ENCODE measurements at places on chromosomes 2 and 18.

- no peak for DNase-seq
Observed at GRCh38 chr2:95379371-95379831, 23.1 kb upstream of the FAHD2A start.

DNA sequence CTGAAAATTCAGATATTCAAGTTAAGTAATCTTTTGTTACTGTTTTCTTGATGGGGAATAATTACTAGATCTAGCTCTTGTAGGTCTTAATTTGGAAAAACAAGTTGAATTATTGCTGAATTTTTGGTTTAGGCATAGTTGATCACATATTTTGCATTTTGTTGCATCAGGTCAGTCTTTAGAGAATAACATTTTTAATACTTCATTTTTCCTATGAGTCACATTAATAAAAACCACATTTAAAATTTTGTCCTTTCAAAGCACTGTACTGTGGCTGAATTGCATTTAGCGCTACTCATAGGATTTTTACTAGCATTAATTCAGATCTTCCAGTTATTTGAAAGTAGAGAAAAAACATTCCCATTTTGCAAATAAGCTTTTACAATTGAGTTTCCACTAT is 23.2 kb downstream of the MAP4K4 start:
- no peak for DNase-seq

- no peak for DNase-seq
Observed at GRCh38 chr18:63686871-63687270, 15.9 kb upstream of the SERPINB11 start.

DNA sequence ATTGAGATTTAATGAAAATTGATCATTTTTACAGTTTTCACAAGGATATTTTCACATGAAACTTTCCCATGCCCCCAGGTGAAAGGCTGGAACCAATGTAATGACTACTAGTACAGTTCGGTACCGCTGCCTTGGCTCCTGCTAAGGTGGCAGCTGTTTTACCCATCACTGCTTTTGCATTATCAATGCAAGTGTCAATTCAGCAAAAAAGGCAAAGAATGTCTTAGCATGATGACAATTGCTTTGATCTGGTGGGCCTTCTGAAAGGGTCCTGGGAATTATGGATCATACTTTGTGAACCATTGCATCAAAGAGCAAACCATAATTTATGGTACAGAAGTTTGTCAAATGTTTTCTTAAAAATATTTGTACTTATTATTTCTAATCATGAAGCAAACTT is 107.2 kb downstream of the KYNU start:
- DNase-seq, result no peak

DNA sequence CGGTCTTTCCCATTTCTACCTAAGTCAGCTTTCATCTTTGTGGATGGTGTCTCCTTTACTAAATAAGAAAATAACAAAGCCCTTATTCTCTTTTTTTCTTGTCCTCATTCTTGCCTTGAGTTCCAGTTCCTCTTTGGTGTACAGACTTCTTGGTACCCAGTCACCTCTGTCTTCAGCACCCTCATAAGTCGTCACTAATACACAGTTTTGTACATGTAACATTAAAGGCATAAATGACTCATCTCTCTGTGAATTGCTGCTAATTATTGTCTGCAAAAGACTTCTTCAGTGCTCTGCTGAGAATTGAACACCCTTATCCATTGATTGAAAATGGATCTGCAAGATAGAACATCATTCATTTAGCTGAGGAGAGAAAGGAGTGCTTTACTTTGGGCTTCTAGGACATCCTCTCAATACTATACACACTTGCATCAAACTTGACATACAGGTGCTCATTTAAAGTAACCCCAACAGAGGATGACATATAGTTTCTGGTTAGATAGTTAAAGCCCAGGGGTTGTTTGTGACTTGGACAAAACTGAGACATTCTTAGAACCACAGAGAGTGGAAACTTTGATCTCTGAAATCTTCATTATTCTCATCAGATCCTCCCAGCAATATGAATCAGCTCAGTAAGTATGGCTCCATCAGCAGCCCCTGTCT is 97.0 kb downstream of the XRCC5 start:
- no peak for DNase-seq

DNA sequence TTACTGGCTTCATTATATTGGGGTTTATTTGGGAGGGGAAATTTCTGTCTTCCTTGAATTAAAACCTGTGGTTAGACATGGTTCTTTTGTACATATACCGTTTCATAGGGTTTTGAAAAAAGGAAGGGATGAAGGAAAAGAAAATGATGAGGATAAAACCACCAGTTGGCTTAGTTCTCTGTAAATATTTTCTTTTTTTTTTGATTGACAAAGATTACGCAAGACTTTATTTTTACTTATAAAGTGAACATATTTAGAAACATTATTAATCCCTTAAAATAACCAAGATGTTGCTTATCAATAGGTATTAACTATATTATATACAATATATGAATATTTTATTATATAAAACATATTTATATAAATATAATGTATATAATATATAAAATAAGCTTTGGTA is 45.1 kb upstream of the TUBA3E start:
- DNase-seq, result no peak

GRCh38 chr2:116416731-116417377 is 1397.6 kb upstream of the DDX18 start:
- no peak for DNase-seq

GRCh38 chr2:171287611-171288010 is 126.9 kb upstream of the TLK1 start:
- no peak for DNase-seq

DNA sequence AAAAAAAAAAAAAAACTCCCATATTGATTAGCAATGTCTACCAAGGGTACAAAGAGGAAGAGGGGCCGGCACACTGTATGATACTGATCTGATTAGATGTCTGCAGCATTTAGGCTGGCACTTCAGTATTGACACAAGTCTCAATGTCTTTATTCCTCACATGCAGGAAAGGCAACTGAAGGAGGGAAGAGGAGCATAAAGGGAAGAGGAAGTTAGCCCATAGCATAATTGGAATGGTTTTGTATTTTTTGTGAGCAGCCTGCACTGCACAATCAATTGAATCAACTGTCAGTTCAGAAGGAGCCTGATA is 79.0 kb downstream of the DNER start:
- no peak for DNase-seq

- DNase-seq, result no peak
Observed at GRCh38 chr2:239288237-239288636, 112.6 kb downstream of the HDAC4 start.

DNA sequence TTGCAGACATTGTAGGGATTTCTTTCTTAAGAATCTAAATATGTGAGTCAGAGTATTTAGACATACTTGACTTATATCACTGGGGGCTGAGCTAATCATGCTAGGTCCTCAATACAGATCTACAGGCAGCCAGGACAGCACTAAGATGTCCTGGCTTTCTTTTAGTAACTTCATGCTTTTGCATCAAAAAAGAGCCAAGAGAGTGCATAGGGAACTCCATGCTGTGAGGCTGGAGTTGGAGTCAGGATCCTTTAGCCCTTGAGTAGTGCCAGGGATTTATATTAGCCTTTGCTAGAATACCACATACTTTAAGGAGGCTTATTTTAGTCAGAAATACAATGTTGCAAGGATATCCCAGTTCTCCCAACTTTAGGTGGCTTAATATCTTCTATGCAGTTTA is 289.7 kb downstream of the CCDC85A start:
- no peak for DNase-seq

DNA sequence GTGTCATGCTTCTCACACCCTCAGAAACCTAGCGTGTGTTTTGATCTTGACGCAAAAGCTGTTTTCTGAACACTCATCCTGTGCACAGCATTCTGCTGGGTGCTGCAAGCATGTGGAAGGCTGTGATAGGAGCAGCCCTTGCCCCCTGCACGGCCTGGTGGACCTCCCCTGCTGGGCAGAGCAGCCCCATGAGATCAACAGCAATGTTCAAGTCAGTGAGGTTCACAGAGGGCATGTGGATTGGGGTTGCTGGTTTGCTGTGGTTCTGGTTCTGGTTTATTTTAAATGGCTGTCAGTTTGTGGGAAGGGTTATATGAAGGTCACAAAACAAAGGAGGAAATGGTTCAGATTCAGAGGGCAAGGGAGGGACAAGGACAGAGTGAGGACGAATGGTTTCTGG is 71.3 kb downstream of the SOWAHC start:
- DNase-seq, result no peak

DNA sequence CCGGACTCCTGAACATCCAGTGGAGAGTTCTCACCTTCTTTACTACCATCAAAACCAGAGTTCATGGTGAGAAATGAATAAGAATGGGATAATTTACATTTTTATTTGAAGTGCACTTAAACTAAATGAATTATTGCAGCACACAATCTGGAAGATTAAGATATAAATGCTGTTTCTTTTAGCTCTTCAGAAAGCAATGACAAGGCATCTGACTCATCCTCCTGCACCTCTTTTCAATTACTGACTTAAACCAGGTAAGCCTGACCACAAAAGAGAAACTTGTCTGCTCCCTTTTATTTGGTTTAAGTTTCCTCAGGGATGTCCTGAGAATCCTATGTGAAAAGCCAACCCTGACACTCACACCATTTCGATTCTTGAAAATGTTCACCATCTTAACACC is 720 bp upstream of the DSC2 start:
- DNase-seq, result no peak

GRCh38 chr2:174246944-174247381 is 1.4 kb downstream of the OLA1 start:
- DNase-seq, result no peak

- no peak for DNase-seq
Observed at GRCh38 chr2:28277466-28277865, 115.2 kb upstream of the FOSL2 start.

DNA sequence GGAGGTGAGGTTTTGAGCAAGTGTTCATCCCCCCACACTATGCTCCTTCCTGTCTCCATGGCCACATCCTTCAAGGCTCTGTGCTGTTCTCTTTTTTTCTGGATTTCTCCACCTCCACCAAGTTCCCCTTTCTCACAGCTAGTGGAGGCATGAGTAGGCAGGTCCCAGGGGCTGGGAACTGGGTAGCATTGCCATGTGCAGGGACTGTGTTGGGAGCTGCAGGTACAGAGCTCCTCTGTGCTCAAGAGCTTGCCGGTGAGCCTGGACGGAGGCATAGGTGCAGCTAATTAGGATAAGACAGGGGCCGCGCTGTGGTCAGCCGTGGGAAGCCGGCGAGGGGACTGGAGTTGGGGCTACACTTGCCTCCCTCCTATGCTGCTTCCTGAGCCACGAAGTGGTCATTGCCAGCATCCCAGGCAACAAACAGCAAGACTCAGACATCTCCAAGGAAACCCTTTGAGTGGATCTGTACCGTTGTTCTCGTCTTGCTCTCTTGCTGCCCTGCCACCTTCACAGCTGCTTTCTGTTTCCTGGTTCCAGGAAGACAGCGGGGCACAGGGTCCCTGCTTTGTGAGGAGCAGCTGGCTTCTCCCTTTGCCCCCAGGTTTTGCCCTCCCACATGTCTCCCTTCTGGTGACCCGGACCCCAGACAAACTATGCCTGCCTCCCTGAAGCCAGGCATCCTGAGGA is 36.9 kb downstream of the ATOH8 start:
- DNase-seq, result no peak

- DNase-seq, result no peak
Observed at GRCh38 chr2:241415196-241415595, 59.1 kb downstream of the FARP2 start.

GRCh38 chr18:29153091-29153490 is 976.2 kb upstream of the CDH2 start:
- DNase-seq, result no peak

DNA sequence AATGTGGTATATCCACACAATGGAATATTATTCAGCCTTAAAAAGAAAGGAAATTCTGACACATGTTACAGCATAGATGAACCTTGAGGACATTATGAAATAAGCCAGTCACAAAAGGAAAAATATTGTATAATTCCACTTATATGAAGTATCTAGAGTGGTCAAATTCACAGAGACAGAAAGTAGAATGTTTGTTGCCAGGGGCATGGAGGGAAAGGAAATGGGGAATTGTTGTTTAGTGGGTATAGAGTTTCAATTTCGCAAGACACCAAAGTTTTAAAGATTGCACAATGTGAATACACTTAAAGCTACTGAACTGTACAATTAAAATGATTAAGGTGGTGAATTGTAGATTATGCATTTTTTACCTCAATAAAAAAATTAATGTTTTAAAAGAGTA is 92.9 kb downstream of the TXNL1 start:
- DNase-seq, result no peak

GRCh38 chr18:8603663-8604520 is 5.3 kb upstream of the RAB12 start:
- DNase-seq, result no peak

GRCh38 chr2:16824472-16824871 is 158.8 kb upstream of the CYRIA start:
- no peak for DNase-seq

DNA sequence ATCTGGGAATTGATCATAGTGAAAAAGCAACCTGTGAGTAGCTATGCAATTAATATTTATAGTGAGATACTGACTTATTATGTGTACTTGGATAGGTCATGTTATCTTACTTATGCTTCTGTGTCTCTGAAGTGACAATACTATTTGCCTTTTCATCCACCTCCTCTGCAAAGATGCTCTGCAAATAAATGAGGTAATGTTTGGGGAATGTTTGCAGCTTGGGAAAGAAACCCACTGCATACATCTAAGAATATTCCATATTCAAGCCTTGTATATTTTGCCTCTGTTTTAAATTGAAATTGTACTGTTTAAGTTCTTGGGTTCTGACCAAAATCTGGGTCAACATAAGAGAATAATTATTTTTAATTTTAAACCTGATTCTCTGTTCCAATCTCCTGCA is 217.4 kb upstream of the DTNA start:
- no peak for DNase-seq

GRCh38 chr18:2411381-2411960 is 159.8 kb downstream of the METTL4 start:
- no peak for DNase-seq

DNA sequence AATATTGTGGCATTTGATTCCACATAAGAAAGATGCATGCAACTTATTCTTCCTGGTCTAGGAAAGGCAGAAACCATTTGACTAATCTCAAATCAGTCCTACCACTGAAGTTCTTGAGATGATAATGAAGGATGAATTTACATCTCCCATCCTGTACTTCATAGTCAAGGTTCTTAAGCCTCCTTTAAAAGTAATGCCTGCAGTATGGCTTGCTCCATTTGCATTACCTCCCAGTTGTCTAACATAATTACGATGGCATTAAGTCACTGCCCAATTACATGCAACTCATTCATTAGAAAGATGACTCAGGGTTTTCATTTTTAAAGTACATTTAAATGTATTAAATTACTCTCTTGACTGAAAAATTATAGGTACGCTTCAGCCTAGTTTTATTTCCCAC is 32.2 kb downstream of the THADA start:
- no peak for DNase-seq

- no peak for DNase-seq
Observed at GRCh38 chr2:190781604-190782198, 98.9 kb upstream of the GLS start.

- DNase-seq, result no peak
Observed at GRCh38 chr2:101149241-101150192, 1.7 kb downstream of the TBC1D8 start.

GRCh38 chr2:212906620-212907019 is 244.8 kb downstream of the IKZF2 start:
- no peak for DNase-seq

GRCh38 chr2:2981000-2981399 is 396.6 kb downstream of the EIPR1 start:
- no peak for DNase-seq

- DNase-seq, result no peak
Observed at GRCh38 chr2:7517851-7518250, 600.6 kb downstream of the RNF144A start.

GRCh38 chr2:53220969-53221368 is 546.6 kb upstream of the CHAC2 start:
- no peak for DNase-seq
